ENCODE measurements at places on chromosomes 12 and 14. TPM values are rescaled to one million over a fixed set of nuclear protein-coding genes. Genes with fewer than 3 reads are reported as not detected.

DNA sequence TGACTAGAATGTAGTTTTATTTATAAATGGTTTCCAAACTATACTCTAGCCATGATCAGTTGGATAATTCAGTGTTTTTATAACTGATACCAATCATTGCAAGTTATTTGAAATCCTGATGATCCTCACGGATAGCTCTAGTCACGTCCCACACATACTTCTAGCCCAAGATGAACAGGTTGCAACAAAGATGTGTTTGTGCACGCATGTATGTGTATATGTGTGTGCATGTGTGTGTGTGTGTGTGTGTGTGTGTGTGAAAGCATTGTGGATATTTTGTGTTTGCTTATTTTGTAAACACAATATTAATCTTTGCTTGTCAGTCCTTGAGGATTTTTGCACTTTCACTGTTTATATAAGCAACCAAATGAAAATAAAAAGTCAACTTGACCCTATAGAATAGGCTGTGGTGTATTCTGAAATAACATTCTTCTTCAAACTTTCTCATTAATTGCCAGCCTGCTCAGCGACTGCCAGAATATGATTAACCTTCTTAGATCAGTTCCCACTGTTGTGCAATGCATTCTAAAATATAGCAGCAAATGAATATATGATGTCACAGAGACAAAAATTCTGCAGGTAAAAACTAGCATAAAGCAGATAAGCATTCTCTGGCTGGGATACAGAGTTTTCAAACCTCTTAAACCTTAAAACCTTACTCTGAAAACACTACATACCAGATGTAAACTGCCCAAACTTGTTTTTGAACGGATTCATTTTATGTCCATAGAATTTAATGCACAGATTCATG, 48.8 kb upstream of the HIF1A start:
- H3K27ac ChIP-seq = no peak overlapping the region
- no peaks in the 10 kb centered on the region for H3K4me1 ChIP-seq
- H3K36me3 ChIP-seq = no peaks in the 10 kb centered on the region
- H3K4me3 ChIP-seq = no peak overlapping the region
- no peaks in the 10 kb centered on the region for H3K27me3 ChIP-seq
- DNase-seq = no peak

- peak overlapping the region; percentile 48 for H3K27ac ChIP-seq
- peaks cover 95% of the 10 kb centered on the region for H3K4me1 ChIP-seq
- H3K36me3 ChIP-seq = no peaks in the 10 kb centered on the region
- no peak for DNase-seq
- no peaks in the 10 kb centered on the region for H3K27me3 ChIP-seq
Measured at GRCh38 chr12:120846721-120847120, 57.4 kb downstream of the SPPL3 start.

- H3K36me3 ChIP-seq = no peaks in the 10 kb centered on the region
- peak overlapping the region; percentile 11 for H3K27ac ChIP-seq
- no peak overlapping the region for H3K4me3 ChIP-seq
- H3K4me1 ChIP-seq = peaks cover 50% of the 10 kb centered on the region
Measured at GRCh38 chr12:48973941-48974673, 2.6 kb upstream of the WNT10B start.

- no peak overlapping the region for H3K27ac ChIP-seq
- H3K4me3 ChIP-seq = no peak overlapping the region
- H3K27me3 ChIP-seq = peaks cover 12% of the 10 kb centered on the region
- DNase-seq = no peak
- no peaks in the 10 kb centered on the region for H3K36me3 ChIP-seq
Measured at GRCh38 chr12:52142431-52142830, 49.4 kb downstream of the KRT80 start.

DNA sequence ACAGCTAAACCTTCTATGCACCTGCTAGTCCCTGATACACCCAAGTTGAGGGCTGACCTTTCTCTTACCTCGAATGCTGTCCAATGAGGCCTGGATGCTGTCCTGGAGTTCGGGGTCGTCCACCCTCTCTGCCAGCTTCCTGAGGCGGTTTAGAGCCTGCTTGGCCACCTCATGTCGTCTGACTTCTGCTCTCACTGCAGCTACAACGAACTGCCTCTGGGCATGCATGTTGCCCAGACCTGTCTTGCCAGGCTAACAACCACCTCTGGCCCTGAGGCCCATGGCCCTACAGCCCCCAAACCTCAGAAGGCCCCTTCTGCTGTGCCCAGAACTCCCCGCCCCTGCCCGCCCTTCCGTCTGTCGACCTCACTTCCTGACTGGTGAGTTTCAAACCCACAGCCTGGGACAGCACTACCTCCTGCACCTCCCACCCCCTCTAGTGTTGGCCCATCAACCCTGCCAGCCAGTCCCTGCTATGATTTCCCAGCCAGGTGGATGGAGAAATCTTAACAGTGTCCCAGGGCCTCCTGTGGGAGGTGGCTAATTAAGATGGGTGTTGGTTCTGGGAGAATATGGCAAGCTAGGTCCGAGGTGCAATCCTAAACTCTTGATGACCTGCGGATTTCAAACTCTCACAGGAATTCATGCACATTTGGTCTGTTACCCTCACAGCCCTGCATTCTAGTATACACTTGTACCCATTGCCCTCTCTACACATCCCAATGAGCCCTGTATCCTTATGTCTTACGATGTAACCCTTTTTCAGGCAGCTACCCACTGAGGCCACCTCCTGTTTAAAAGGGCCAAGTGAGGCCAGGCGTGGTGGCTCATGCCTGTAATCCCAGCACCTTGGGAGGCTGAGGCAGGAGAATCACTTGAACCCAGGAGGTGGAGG, 2.7 kb upstream of the TSPAN31 start:
- peaks cover 8% of the 10 kb centered on the region for H3K36me3 ChIP-seq
- H3K27me3 ChIP-seq = peaks cover 55% of the 10 kb centered on the region
- H3K4me1 ChIP-seq = peaks cover 49% of the 10 kb centered on the region

DNA sequence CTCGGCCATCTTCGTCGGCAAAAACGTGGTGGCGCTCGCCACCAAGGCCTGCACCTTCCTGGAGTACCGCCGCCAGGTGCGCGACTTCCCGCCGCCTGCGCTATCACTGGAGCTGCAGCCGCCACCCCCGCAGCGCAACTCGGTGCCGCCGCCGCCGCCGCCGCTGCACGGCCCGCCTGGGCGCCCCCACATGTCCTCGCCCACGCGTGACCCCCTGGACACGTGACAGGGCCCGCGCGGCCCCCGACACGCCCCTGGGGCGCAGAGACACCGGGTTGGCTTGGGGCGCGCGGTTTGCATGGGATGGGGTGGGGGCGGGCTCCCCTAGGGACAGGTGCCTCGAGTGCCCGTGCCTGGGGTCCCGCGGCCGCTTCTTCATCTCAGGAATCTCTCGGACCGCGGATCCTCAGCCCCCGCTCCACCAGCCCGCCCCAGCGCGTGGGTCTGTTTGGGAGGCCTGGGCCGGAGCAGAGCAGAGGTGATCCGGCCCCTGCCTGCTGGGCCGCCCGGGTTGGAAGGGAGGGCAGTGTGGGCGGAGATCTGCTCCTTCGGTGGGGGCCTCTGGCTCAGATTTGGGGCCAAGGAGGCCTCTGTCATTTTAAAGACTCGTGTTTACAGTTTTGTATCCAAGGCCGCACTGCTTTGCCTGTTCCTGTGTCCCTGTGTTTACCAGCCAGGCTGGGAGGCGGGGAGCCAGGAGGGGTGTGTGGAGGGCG, 3.3 kb downstream of the TMEM121 start:
- no peak overlapping the region for H3K27ac ChIP-seq
- peaks cover 41% of the 10 kb centered on the region for H3K4me1 ChIP-seq
- H3K27me3 ChIP-seq = peaks cover 25% of the 10 kb centered on the region
- peak overlapping the region; percentile 81 for H3K4me3 ChIP-seq

GRCh38 chr12:90299666-90300065, 591.0 kb upstream of the ATP2B1 start:
- H3K4me3 ChIP-seq = peak overlapping the region; percentile 8
- no peaks in the 10 kb centered on the region for H3K36me3 ChIP-seq

GRCh38 chr12:67280572-67280971, 11.4 kb downstream of the CAND1 start:
- no peak for DNase-seq
- no peak overlapping the region for H3K4me3 ChIP-seq
- H3K27ac ChIP-seq = no peak overlapping the region
- peaks cover 21% of the 10 kb centered on the region for H3K36me3 ChIP-seq
- H3K4me1 ChIP-seq = peaks cover 49% of the 10 kb centered on the region
- H3K27me3 ChIP-seq = no peaks in the 10 kb centered on the region

DNA sequence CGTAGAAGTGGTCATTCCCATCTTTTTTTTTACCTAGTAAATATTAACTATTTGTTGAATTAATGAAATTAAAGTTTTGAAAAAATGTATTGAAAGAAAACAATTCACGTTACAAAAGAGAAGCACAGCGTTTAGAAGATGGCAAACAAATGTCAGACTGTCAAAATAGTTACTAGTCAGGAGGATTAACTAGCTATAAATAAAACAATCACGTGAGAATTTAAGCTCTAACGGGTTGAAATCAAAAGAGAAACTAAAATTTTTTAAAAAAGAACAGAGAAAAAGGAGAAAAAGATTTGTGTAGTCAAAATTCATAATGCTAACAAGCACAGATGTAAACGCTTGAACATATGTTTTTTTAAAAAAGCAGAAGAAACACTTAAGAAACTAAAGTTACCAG, 26.4 kb downstream of the DDHD1 start:
- peak overlapping the region; percentile 40 for H3K4me3 ChIP-seq
- H3K4me1 ChIP-seq = peaks cover 17% of the 10 kb centered on the region
- DNase-seq = no peak
- no peaks in the 10 kb centered on the region for H3K36me3 ChIP-seq
- H3K27me3 ChIP-seq = no peaks in the 10 kb centered on the region
- peak overlapping the region; percentile 35 for H3K27ac ChIP-seq

- H3K27ac ChIP-seq = no peak overlapping the region
- no peaks in the 10 kb centered on the region for H3K27me3 ChIP-seq
Measured at GRCh38 chr12:90335566-90335965, 619.4 kb downstream of the CCER1 start.

DNA sequence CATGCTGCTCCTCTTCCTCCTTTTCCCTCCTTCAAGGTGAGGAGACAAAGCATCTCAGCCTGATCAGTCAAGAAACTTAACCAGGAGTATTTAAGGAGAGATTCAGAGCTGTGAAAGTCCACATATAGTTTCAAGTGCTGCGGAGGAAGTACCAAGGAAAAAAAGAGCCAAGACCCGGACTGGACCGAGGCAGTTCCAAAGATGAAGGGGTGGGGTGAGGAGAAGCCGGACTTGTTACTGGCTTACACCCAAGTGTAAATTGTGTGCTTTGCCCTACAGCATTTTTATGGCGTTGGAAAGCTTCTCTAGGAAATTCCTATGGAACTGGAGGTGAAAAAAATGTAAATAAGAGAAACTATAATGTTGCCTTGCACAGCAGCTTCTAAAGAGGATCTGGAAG, 263.1 kb downstream of the GRIN2B start:
- H3K4me3 ChIP-seq = no peak overlapping the region
- no peaks in the 10 kb centered on the region for H3K36me3 ChIP-seq
- H3K27ac ChIP-seq = no peak overlapping the region

- no peaks in the 10 kb centered on the region for H3K36me3 ChIP-seq
- H3K27ac ChIP-seq = no peak overlapping the region
- H3K4me1 ChIP-seq = no peaks in the 10 kb centered on the region
- H3K4me3 ChIP-seq = no peak overlapping the region
- DNase-seq = no peak
Measured at GRCh38 chr12:12008232-12008850, 62.4 kb upstream of the BCL2L14 start.

GRCh38 chr14:91036741-91037469, 23.5 kb downstream of the RPS6KA5 start:
- no peak overlapping the region for H3K4me3 ChIP-seq
- H3K36me3 ChIP-seq = no peaks in the 10 kb centered on the region
- no peak for DNase-seq
- H3K27ac ChIP-seq = no peak overlapping the region
- H3K4me1 ChIP-seq = peaks cover 10% of the 10 kb centered on the region

DNA sequence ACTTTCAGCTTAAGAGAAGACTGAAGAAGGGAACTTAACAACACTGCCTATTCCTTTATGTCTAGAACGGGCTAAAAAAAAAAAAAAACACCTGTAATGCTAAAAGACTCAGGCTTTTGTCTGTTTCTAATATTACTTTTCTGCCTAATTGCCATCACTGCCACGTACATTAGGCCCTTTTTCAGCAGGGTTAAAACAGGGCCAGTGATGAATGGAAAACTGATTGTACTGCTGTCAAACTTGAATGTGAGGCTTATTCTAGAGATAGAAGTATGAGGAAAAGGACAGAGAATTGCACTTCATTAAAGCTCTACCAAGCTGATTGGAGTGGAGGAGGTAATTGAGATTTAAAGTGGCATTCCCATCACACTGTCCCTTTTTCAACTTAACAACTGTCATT, 535.8 kb downstream of the PRKD1 start:
- no peaks in the 10 kb centered on the region for H3K27me3 ChIP-seq
- no peaks in the 10 kb centered on the region for H3K4me1 ChIP-seq
- no peak overlapping the region for H3K4me3 ChIP-seq
- H3K36me3 ChIP-seq = no peaks in the 10 kb centered on the region
- DNase-seq = no peak

DNA sequence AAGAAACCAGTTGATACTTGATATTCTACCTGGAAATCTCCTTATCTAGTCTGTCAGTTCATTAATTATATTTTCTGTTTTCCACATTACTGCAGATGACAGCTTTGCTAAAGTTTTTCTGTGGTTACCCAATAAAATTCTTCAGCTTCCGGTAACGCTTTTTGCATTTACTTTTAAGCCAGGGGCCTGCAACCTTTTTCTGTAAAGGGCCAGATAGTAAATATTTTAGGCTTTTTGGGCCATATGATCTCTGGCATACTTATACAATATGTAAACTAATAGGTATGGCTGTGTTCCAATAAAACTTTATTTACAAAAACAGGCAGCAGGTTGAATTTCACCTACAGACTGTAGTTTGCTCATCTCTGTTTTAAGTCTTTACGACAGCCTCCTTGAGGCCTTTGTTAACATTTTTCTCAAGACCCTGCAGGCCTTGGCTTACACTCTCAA, 48.3 kb downstream of the SPATS2 start:
- no peak for DNase-seq
- H3K4me1 ChIP-seq = peaks cover 14% of the 10 kb centered on the region

- no peak for DNase-seq
- H3K27me3 ChIP-seq = peaks cover 39% of the 10 kb centered on the region
- peaks cover 22% of the 10 kb centered on the region for H3K4me1 ChIP-seq
- H3K4me3 ChIP-seq = peak overlapping the region; percentile 76
- H3K36me3 ChIP-seq = no peaks in the 10 kb centered on the region
- peak overlapping the region; percentile 70 for H3K27ac ChIP-seq
Measured at GRCh38 chr12:22333713-22334409, 646 bp downstream of the ST8SIA1 start.

DNA sequence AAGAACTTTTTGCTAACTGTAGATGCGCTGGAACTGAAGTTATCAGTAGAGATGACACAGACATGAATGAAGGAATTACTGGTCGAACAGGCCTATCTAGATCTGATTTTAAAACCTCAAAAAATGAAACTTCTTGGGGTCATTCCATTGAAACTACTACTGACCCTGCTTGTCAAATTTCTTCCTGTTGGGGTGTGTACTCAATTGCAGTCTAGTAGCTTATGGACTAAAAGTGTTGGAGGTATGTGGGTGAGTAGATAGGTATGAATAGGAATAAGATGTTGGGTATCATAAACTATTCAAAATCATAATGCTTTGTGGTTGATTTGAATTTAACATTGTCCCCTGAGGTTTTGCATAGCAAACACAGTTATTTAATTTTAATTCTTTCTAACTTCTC, 9.2 kb downstream of the APOLD1 start:
- no peak for DNase-seq
- peaks cover 34% of the 10 kb centered on the region for H3K4me1 ChIP-seq
- H3K4me3 ChIP-seq = no peak overlapping the region

Gene TTC7B
- 55.5 TPM for total RNA-seq

Gene PIGH
- 12.8 TPM for total RNA-seq

Gene LRRK2
- 6.7 TPM for total RNA-seq

Gene KRT1
- not detected for total RNA-seq

Gene HAL
- not detected for total RNA-seq

Gene GLT1D1
- total RNA-seq = 11.8 TPM

Gene TMTC2
- total RNA-seq = 3.4 TPM

Gene SPIC
- total RNA-seq = not detected

Gene LACRT
- not detected for total RNA-seq

All from left ventricle myocardium inferior (tissue), 1 donor.